ENCODE measurements at places on chromosomes 4 and X. TPM values are rescaled to one million over a fixed set of nuclear protein-coding genes. Genes with fewer than 3 reads are reported as not detected.

The XPNPEP2 gene
- 1.4 TPM for polyA plus RNA-seq

The HTR2C gene
- polyA plus RNA-seq, result 0.08 TPM

The IL3RA gene
- polyA plus RNA-seq, result 3.4 TPM

The AADAT gene
- polyA plus RNA-seq, result 9.3 TPM

The IL15 gene
- polyA plus RNA-seq, result 2.7 TPM

The AR gene
- 12.0 TPM for polyA plus RNA-seq

The GRIA2 gene
- 1.6 TPM for polyA plus RNA-seq

The GEMIN8 gene
- 15.9 TPM for polyA plus RNA-seq

The UCP1 gene
- polyA plus RNA-seq, result not detected

The FAM133A gene
- polyA plus RNA-seq, result 3.3 TPM

The SEPTIN11 gene
- polyA plus RNA-seq, result 15.5 TPM

- DNase-seq, result no peak
- no peaks in the 10 kb centered on the region for H3K27me3 ChIP-seq
- H3K27ac ChIP-seq, result no peak overlapping the region
- H3K4me3 ChIP-seq, result no peak overlapping the region
Observed at GRCh38 chr4:99587803-99588202, 13.2 kb downstream of the MTTP start.

GRCh38 chrX:148537556-148538182 lies 37.3 kb downstream of the AFF2 start:
- no peaks in the 10 kb centered on the region for H3K36me3 ChIP-seq
- H3K4me3 ChIP-seq, result no peak overlapping the region
- H3K27me3 ChIP-seq, result no peaks in the 10 kb centered on the region
- H3K4me1 ChIP-seq, result no peaks in the 10 kb centered on the region
- H3K27ac ChIP-seq, result no peak overlapping the region

- no peaks in the 10 kb centered on the region for H3K4me1 ChIP-seq
- peak; percentile 44 for DNase-seq
- no peaks in the 10 kb centered on the region for H3K36me3 ChIP-seq
Observed at GRCh38 chr4:73998040-73999011, at the start of gene CXCL5. Gene CXCL5 (minus strand): TSS chr4:73998677. CDS start chr4:73998581, 96 bp downstream.

GRCh38 chr4:107835406-107835805 lies 10.7 kb downstream of the SGMS2 start:
- no peaks in the 10 kb centered on the region for H3K27me3 ChIP-seq
- no peaks in the 10 kb centered on the region for H3K36me3 ChIP-seq
- H3K4me1 ChIP-seq, result no peaks in the 10 kb centered on the region
- no peak overlapping the region for H3K27ac ChIP-seq

- H3K27me3 ChIP-seq, result no peaks in the 10 kb centered on the region
- no peaks in the 10 kb centered on the region for H3K36me3 ChIP-seq
- no peak overlapping the region for H3K4me3 ChIP-seq
- no peaks in the 10 kb centered on the region for H3K4me1 ChIP-seq
Observed at GRCh38 chrX:136747003-136747986, 33.4 kb downstream of the ARHGEF6 start.

- no peak for DNase-seq
- no peaks in the 10 kb centered on the region for H3K27me3 ChIP-seq
- H3K4me1 ChIP-seq, result no peaks in the 10 kb centered on the region
- no peak overlapping the region for H3K27ac ChIP-seq
- H3K4me3 ChIP-seq, result no peak overlapping the region
Observed at GRCh38 chrX:19628011-19628575, 112.8 kb upstream of the MAP3K15 start.

- H3K36me3 ChIP-seq, result no peaks in the 10 kb centered on the region
- no peaks in the 10 kb centered on the region for H3K27me3 ChIP-seq
- no peaks in the 10 kb centered on the region for H3K4me1 ChIP-seq
- no peak for DNase-seq
Observed at GRCh38 chr4:81257021-81257420, 42.0 kb upstream of the PRKG2 start.

- no peak overlapping the region for H3K27ac ChIP-seq
- no peak for DNase-seq
- no peaks in the 10 kb centered on the region for H3K36me3 ChIP-seq
- no peak overlapping the region for H3K4me3 ChIP-seq
- H3K27me3 ChIP-seq, result no peaks in the 10 kb centered on the region
Observed at GRCh38 chr4:113476800-113477199, 284.7 kb downstream of the CAMK2D start.

DNA sequence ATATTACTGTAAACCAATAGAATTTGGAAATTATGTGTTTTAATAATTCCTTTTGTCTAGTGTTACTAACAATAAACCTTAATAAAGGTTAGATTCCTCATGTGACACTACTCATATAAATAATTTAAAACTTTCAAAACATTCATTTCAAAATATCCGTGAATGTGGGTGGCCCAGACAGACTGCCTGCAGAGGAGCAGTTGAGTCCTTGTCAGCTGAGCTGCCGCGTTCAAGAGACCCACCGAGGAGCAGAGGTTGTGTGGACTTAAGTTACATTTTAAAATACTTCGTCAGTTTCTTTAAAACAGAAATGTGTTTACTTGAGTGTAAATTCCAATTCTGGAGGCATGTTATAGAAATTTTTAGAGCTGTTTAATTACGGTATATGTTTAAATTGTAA lies 64.2 kb upstream of the HGFAC start:
- H3K27me3 ChIP-seq, result no peaks in the 10 kb centered on the region
- no peak overlapping the region for H3K27ac ChIP-seq
- H3K4me1 ChIP-seq, result no peaks in the 10 kb centered on the region
- H3K4me3 ChIP-seq, result no peak overlapping the region
- H3K36me3 ChIP-seq, result no peaks in the 10 kb centered on the region

DNA sequence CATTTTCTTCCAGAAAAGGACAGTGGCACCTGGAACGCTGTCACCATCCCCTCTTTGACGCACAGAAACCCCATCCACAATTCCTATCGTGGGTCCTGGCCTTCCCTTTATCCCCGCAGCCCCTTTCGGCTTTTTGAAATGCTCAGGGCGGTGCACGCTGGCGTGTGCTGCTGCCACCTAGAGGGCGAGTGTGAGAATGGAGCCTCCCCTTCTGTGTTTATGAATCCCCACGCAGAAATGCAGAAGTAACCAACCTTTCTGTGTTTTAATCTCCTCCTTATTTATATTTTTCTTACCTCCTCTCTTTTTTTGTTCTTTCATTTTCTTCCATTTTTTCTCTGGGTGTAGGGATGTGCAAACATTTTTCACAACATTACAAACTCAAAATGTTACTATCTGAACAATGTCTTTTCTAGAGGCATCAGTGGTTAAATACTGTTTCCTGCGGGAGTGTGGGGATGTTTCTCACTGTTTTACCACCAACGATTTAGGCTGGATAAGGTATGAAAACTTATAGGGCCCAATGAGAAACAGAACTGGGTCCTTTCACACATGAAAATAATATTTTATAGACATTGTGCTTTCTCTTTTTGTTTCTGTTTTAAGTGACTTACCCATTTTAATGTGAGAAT lies 50.0 kb downstream of the TMA16 start:
- peaks cover 3% of the 10 kb centered on the region for H3K4me1 ChIP-seq
- no peaks in the 10 kb centered on the region for H3K36me3 ChIP-seq
- no peaks in the 10 kb centered on the region for H3K27me3 ChIP-seq
- no peak overlapping the region for H3K27ac ChIP-seq
- no peak overlapping the region for H3K4me3 ChIP-seq

- H3K27me3 ChIP-seq, result no peaks in the 10 kb centered on the region
- no peaks in the 10 kb centered on the region for H3K4me1 ChIP-seq
- no peaks in the 10 kb centered on the region for H3K36me3 ChIP-seq
- H3K4me3 ChIP-seq, result no peak overlapping the region
- no peak for DNase-seq
Observed at GRCh38 chr4:87758270-87758669, 41.1 kb upstream of the IBSP start.

DNA sequence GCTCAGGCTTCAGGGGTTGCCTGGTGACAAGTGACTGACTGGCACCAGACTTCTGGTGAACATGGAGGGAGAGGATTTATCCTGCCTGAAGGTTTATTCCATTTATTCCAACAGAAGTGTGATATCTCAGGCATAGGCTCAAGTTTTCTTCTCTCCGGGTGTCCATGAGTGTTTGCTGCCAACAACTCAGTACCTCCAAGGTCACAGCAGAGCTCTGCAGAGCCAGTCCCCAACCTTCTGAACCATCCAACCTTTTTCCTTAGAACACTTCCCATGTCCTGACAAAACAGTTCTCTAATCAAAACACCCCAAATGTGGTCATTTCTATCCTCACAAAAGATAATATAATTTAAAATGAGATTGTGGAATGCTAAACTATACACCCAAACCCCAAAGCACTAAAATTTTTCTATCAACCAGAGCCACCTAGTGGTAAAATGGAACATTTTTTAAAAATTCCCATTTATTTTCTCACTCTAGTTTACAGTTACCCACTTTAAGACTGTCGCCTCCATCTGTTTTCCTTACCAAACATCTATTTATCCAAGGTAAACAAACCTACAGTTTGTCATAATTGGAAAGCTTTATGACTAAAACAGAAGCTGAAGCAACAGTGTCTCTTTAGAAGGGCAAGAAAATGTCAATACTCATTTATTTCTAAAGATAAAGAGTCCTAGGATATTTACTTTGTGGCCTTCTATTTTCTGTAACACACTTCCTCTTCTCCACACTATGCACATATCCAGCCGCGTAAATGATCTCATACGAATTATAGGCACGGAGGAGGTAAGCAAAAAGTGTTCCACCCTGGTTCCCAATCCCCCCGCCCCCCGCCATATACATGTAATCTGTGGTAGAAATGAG lies 39.5 kb downstream of the TMEM154 start:
- no peaks in the 10 kb centered on the region for H3K4me1 ChIP-seq
- H3K4me3 ChIP-seq, result no peak overlapping the region

- no peak overlapping the region for H3K4me3 ChIP-seq
- no peak overlapping the region for H3K27ac ChIP-seq
- H3K27me3 ChIP-seq, result no peaks in the 10 kb centered on the region
- no peaks in the 10 kb centered on the region for H3K36me3 ChIP-seq
- H3K4me1 ChIP-seq, result no peaks in the 10 kb centered on the region
Observed at GRCh38 chrX:31449965-31450364, 378.1 kb upstream of the FTHL17 start.

GRCh38 chr4:110867251-110867960 lies 244.5 kb upstream of the PITX2 start:
- H3K36me3 ChIP-seq, result no peaks in the 10 kb centered on the region
- H3K4me3 ChIP-seq, result no peak overlapping the region
- H3K27ac ChIP-seq, result no peak overlapping the region
- no peaks in the 10 kb centered on the region for H3K4me1 ChIP-seq
- no peaks in the 10 kb centered on the region for H3K27me3 ChIP-seq

GRCh38 chr4:25427871-25428270 lies 50.8 kb downstream of the ANAPC4 start:
- no peak overlapping the region for H3K27ac ChIP-seq
- no peaks in the 10 kb centered on the region for H3K27me3 ChIP-seq
- no peaks in the 10 kb centered on the region for H3K4me1 ChIP-seq
- no peaks in the 10 kb centered on the region for H3K36me3 ChIP-seq
- no peak overlapping the region for H3K4me3 ChIP-seq
- DNase-seq, result no peak

GRCh38 chr4:110041735-110042134 lies 129.1 kb downstream of the EGF start:
- H3K36me3 ChIP-seq, result no peaks in the 10 kb centered on the region
- H3K4me1 ChIP-seq, result no peaks in the 10 kb centered on the region
- no peak overlapping the region for H3K27ac ChIP-seq
- no peak for DNase-seq
- H3K27me3 ChIP-seq, result no peaks in the 10 kb centered on the region

DNA sequence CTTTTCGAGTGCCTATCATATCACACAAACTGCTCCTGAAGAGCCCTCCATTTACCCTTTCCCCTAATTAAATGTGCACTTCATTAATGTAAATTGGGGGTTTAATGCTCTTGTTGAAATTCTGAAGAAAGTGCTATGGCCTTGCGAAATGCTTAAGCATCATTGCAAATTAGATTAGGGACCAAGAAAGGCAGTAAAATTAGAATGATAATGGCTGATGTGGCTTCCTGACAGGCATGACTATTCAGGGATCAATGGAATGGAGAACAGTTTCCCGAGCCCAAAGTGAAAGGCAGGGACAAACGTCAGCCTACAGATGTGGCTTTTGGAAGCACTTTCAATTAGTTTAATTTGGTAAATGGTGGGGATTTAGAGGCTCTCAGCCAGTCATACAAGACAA lies 120.1 kb downstream of the NKX6-1 start:
- H3K27ac ChIP-seq, result no peak overlapping the region
- no peak for DNase-seq
- no peaks in the 10 kb centered on the region for H3K36me3 ChIP-seq
- H3K4me1 ChIP-seq, result no peaks in the 10 kb centered on the region

DNA sequence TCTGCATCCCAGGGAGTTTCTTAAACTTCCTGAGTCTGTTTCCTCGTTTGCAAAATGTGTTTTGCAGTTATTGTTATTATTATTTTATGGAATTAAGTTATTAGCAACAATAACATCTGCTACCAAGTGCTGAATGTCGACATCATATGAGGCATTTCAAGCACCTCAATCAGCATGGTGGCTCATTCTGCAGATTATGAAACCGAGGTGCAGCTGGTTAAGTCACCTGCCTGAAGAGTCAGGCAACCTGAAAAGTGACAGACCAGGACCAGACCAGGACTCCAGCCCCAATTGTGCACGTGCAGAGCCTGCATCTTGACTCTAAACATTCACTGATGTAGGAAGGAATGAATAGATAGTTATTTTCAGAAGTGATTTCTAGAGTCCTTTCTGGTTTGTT lies 99.8 kb downstream of the AFAP1 start:
- DNase-seq, result no peak
- H3K27ac ChIP-seq, result no peak overlapping the region
- H3K4me3 ChIP-seq, result no peak overlapping the region
- no peaks in the 10 kb centered on the region for H3K27me3 ChIP-seq
- no peaks in the 10 kb centered on the region for H3K36me3 ChIP-seq

GRCh38 chrX:68894513-68895340 lies 65.9 kb downstream of the EFNB1 start:
- peak overlapping the region; percentile 72 for H3K27ac ChIP-seq
- H3K36me3 ChIP-seq, result no peaks in the 10 kb centered on the region
- H3K27me3 ChIP-seq, result no peaks in the 10 kb centered on the region
- peaks cover 13% of the 10 kb centered on the region for H3K4me1 ChIP-seq

- H3K4me1 ChIP-seq, result no peaks in the 10 kb centered on the region
- no peaks in the 10 kb centered on the region for H3K36me3 ChIP-seq
- H3K27ac ChIP-seq, result no peak overlapping the region
- H3K27me3 ChIP-seq, result no peaks in the 10 kb centered on the region
Observed at GRCh38 chrX:133670383-133670782, 255.1 kb upstream of the GPC4 start.

GRCh38 chr4:107094332-107094731 lies 58.2 kb upstream of the DKK2 start:
- no peaks in the 10 kb centered on the region for H3K36me3 ChIP-seq
- no peak overlapping the region for H3K27ac ChIP-seq
- no peaks in the 10 kb centered on the region for H3K4me1 ChIP-seq
- no peak for DNase-seq

- no peak overlapping the region for H3K4me3 ChIP-seq
- no peak for DNase-seq
- H3K27ac ChIP-seq, result no peak overlapping the region
- H3K4me1 ChIP-seq, result no peaks in the 10 kb centered on the region
- no peaks in the 10 kb centered on the region for H3K27me3 ChIP-seq
- no peaks in the 10 kb centered on the region for H3K36me3 ChIP-seq
Observed at GRCh38 chr4:19327364-19327763, 924.3 kb upstream of the SLIT2 start.

GRCh38 chr4:32148111-32148666 lies 1428.0 kb downstream of the PCDH7 start:
- no peak overlapping the region for H3K27ac ChIP-seq
- no peaks in the 10 kb centered on the region for H3K4me1 ChIP-seq
- no peaks in the 10 kb centered on the region for H3K27me3 ChIP-seq
- no peak for DNase-seq
- no peak overlapping the region for H3K4me3 ChIP-seq
- H3K36me3 ChIP-seq, result no peaks in the 10 kb centered on the region

Data from testis (tissue), 5 donors.